ENCODE measurements at places on chromosomes 5 and 9.

DNA sequence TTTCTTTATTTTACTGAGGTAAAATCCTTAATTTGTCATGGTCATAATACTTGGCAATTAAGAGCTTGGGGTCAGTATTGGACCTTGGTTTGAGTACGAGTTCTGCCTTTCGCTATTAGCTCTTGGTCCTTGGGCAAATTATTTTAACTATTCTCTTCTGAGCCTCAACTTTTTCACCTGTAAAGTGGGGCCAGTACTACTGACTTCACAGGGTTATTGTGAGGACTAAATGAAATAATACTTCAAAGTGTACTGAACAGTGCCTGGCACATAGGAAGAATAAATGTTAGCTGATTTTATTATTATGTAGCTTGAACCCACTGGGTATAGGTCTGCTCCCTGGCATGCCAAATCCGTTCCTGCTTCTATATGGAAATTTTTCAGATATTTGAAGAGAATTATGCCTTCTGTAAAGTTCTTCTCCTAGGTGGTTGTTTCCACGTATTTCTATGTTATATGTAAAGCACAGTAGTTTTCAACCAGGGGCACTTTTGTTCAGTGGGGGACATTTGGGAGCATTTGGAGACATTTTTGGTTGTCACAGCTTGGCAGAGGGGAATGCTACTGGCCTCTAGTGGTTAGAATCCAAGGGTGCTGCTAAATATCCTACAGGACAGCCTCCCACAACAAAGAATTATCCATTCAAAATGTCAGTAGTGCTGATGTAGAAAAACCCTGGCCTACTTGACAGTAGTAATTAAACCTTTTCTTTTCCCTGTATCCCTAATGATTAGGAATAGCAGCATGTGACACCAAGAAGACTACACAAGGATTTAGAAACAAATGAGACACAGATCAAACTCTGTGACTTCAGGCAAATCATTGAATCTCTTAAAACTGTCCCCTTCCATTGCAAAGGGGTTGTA, 4.5 kb downstream of the RCL1 start:
- peak; percentile 65 for DNase-seq

DNA sequence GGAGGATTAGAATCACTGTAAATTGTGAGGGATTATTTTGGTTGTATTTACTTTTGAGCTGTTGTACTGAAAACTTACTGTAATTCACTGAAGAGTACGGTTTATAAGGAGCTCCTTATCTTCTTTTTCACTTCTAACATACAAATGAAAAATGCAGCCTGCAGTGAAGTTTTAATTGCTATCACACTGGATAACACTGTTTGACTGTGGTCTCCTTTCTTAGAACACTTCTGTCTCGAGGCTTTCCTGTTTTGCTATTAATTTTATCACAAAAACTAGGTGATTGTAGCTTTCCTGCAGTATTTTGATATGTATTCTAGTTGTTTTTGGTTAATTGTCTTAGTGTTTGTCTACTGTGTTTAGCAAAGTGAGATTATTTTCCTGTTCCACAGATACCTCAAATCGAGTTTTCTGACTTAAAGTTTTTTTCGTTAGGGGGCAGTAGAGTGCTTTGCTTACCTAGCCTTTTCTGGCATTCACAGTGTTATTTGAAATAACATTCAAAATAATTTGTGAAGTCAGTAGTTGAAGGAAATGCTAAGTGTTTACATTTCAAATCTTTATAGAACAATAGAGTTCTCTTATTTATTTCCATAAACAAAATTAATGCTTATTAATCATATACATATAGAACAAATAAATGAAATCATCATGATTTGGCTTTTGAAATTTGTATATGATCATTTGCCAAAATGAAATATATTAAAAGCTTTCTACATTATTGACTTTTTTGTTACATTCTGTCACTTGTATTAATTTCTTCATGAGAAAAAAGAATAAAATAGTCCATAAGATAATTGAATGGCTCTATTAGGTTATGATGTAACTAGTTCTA, 52.9 kb downstream of the COMMD10 start:
- DNase-seq = peak; percentile 63

DNA sequence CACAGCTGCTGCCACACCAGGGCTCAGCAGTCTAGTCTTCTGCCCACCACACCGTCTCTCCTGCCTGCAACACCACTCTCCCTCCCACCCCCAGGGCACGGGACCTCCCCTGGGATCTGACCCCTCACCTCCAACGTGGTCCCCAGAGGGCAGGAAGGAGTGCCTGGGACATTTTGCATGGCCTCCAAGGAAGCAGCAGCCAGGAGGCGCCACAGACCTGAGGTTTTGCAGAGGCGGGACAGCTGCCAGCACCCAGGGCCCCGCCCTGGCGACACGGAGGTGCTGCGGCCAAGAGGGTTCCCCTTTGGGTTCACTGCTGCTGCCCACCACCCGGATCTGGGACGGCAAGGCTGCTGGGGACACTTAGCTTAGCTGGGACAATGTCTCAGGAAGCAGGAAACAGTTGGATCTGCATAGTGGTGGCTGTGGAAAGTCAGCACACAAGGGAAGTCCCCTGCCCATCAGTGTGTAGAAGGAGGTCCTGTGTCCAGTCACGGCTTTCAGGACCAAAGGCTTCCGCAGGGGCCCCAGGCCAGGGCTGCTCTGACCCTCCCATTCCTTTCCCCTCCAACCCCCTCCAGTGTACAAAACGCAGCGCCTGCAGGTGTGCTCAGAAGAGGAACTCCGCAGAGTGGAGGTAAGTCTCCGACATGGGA, 13.8 kb downstream of the PROP1 start:
- DNase-seq = peak; percentile 22

DNA sequence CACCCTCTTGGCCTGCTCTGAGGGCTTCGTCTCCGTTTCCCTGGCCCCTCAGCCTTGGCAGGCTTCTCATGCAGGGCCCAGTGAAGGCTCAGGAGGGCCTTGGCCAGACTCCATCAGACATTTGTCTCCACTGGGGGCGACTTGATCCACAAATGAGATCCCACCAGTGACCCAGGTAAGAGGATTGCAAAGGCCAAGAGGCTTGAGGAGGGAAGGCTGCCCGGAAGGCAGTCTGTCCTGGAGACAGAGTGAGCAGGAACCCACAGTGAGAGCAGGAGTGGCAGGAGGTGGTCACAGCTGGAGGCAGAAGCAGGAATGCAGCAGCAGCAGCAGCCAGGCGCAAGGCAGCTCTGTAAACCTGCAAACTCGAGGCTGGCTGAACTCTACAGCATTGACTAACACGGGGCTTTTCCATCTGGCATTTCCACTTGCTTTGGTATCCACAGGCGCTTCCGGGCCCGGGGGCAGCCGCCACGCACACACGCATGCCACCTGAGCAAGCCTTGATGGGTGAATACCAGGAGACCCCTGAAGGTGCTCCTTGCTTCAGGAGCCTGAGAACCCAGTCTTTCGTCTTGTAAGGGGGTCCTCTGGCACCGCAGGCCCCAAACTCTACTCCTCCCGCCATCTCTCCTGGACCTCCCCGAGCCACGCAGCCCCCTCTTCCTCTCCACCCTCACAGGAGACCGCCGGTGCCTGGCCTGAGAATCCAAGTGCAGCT, 14.7 kb downstream of the MGAT1 start:
- peak; percentile 33 for DNase-seq

DNA sequence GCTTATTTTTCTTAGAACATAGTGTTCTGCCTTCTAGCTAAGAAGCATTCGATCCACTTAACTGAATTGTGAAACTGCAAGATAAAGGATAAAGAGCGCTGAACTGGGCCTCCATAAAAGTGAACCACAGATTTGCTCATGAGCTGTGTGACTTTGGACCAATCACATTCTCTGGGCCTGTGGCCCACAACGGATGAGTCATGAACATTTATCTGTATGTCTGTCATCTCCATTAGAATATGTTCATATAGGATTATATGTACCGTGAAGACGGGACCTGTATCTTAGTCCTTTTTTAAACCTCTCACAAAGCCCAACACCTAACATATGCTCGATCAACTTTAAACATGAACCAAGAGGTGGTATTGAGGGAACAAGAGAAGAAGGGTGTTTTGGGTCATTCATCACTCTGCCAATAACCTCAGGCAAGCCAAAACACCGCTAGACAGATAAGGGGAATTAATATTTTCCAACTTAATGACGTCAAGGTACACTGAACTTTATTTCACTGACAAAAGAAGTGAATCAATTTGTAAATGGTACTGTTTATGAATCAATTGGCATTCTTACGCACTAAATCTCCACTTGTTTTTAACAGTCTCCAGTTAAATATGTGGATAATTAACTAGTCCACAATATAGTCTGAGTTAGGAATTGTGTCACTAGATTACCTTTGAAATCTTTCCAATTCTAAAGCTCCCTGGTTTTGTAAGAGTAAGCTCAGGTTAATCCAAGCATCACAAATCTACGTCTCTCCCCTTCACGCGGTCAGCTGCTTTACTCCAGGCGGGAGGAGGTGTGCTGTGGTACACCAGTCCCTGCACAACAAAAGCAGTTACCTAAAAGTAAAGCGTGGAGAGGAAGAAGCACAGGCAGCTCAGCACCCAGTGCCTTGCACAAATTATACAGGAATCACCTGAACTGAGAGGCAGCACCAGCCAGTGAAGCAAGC, 1.6 kb downstream of the TMEM245 start:
- no peak for DNase-seq

- DNase-seq = no peak
Measured at GRCh38 chr9:22035591-22036011, 26.5 kb upstream of the CDKN2B start.

DNA sequence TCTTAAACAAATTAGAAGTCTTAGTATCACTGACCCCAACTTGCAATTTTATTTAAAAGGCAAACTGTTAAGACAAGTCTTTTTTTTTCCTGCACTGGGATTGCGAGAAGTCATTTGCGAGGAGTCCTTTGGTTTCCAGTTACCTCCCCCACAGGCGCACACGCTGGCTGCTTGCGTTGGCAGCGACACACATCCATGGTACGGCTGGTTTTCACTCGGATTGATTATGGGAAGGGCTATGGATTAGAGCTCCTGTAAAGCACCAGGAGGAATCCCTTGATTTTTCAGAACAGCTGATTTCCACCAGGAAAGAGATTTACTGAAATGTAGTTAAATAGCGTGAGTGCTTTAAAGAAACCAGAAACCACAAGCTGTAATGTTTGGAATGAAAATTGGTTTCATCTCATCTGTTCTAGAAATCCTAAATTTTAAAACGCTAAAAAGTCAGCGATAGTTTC, 737 bp downstream of the SLC1A3 start:
- no peak for DNase-seq

DNA sequence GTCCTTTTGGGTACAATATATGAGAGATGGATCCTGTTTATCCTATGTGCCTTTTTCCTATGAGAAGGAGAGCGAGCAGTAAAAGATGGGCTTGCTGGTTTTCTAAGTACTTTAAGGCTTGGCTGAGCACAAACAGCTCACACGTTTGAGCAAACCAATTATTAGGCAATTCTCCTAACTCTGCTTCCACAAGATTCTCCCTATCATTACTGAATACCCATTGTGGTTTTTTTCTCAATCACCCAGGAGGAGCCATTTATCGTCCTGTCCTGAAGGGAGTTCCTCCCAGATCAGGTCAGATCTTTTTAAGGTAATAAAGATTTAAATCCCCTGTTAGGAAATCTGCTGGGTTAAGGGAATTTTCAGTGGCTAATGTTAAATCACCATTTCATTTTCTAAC, 19.4 kb upstream of the C1QTNF3 start:
- no peak for DNase-seq

DNA sequence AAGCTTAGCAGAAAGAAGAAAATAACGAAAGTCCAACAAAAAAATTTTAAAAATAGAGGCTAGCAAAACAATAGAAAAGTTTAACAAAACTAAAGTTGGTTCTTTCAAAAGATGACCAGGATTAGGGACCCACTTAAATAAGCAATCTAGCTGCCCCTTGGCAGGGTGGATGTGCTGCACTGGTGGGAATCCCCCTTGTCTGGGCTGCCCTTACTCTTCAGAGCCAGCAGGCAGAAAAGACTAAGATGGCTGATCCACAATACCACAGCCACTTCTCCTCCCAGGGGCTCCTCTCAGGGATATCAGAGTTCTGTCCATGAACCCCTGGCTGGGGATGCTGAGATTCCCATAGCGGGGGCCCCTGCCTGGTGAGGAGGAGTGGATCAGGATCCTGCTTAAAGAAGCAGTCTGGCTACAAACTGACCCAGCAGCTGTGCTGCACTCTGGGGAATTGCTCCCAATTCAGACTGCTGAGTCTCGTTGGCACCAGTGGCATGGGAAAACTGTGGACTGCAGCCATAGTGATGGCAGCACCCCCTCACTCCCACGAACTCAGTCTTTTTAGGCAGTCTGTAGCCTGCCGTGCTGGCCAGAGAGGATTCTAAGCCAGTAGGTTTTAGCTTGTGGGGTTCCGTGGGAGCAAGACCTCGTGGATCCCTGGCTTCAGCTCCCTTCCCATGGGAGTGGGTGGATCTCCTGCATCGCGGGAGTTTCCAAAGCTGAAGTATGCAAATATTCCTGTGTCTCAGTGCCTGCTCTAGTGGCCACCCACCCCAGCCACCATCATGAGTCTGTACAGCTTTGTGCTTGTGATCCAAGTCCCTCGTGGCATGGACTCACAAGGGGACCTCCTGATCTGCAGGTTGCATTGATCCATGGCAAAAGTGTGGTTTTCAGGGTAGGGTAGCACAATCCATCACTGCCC, 2.9 kb upstream of the INSL6 start:
- no peak for DNase-seq

GRCh38 chr5:58054018-58054417, 405.9 kb downstream of the PLK2 start:
- DNase-seq = no peak

- no peak for DNase-seq
Measured at GRCh38 chr9:130308081-130308571, 42.6 kb downstream of the HMCN2 start.

- no peak for DNase-seq
Measured at GRCh38 chr5:53041071-53041692, 52.0 kb downstream of the ITGA2 start.

DNA sequence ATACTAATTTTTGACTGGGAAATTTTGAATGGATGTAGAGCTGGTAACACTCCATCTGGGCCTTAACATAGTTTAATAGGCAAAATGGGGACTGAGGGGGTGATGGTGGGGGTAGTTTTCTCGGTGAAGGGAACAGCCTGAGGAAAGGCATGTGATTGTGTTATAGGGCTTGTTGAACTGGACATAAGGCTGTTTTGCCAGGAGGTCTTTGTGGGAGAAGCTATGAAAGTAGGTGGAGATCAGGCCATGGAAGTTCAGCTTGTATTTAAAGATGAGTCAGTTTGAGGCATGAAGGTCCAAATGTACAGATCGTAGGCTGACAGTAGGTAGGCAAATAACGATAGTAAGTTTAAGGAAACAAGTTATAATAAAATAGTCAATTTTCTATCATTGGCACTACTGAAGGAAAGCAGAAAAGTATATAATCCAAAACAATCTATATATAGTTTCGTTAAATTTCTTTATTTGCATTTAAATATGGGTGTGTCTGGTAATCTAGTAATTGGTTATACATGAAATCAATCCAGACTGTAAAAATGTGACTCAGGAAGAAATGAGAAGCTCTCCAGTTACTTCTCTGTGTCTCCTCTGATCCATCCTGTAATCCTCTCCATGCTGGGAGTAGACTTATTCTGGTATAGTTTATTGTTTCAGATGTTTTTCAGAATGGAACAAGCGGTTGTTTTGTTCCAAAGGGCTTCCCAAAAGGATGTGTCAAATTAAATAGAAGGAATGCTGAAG, 2.8 kb downstream of the CSNK1G3 start:
- no peak for DNase-seq

Measured in NCI-H1694 treated with DMSO at 0.1 percent for 48 hours (cell line).